ENCODE measurements at places on chromosomes 4 and X. TPM values are rescaled to one million over a fixed set of nuclear protein-coding genes. Genes with fewer than 3 reads are reported as not detected.

The CRMP1 gene
- total RNA-seq: 0.14 TPM

The POU4F2 gene
- not detected for total RNA-seq

The CYSLTR1 gene
- total RNA-seq: not detected

The SLC9A7 gene
- total RNA-seq: 72.7 TPM

The GABRB1 gene
- not detected for total RNA-seq

The VCX2 gene
- total RNA-seq: not detected

The ATP1B4 gene
- total RNA-seq: not detected

The MED12 gene
- 22.0 TPM for total RNA-seq

The NR0B1 gene
- not detected for total RNA-seq

The PNMA6A gene
- total RNA-seq: not detected

The TRPC3 gene
- under 0.01 TPM for total RNA-seq

The EDA gene
- total RNA-seq: 0.17 TPM

DNA sequence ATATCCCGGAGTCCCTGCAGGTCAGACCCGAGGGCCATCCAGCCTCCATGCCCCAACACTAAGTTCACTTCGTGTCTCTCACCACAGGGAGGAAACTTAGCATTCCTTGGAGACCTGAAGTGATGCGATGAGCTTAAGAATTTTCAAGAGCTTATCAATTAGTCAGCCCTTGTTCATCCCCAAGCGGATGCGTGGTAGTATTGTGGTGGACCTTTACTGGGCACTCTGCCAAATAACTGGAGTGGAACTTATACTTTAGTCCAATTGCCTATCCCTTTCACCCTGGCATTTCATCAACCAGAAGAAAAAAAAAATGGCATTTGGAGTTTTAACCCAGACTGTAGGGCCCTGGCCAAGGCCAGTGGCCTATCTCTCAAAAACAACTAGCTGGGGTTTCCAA lies 137.1 kb downstream of the RELL1 start:
- DNase-seq: peak; percentile 61

DNA sequence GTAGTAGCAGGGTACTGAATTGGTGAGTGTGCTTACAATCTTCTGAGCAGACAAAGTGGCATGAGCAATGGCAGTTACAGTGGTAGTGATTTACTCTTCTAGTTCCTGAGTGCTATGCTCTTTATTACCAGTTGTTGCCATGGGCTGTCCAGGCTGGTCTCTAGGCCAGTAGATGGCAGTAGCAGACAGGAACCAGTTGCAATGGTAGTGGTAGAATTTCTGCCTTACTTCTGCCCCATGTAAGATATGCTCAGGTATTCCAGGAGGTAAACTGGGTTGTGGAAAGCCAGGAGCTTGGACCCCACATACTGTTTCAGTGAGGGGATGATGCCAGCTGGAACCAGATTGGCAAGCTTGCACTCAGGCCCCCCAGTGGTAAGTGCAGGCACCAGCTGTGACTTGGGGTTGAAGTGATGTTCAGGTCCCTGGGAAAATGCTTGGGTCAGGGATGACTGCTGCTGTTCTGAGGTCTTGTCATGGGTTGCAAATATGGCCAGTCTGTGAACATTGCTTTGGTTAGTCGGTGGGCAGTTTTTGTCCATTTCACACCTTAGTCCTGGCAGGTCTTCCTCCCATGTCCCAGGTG lies 63.0 kb upstream of the ZXDB start:
- DNase-seq: peak; percentile 9

DNA sequence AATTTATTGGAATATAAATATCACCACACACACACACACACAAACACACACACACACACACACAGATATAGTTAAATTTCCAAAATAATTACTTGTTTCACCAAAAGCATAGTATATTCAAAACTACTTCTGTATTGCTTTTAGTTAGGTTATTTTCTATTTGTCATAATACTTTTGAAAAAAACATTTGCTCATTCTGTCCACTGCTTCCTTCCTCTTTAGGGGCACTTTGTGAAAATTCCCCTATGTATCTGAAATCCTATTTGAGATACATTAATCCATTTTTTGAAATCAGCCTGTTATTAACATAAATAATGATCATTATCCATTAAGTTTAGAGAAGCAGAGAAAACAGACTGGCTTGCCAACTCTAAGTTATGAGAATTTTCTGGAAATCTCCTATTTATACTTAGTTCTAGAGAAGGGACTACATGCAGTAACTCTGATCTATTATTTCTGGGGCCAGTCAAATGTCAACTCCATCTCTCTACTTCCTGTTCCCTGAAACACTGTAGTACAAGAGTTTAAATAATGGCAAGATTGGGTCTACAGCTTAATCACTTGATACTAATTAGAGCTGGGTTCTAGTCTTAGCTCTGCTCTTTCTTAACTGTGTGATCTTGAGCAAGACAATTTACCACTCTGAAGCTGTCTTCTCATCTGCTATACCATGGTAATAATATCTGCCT lies 54.4 kb upstream of the GPR174 start:
- no peak for DNase-seq

DNA sequence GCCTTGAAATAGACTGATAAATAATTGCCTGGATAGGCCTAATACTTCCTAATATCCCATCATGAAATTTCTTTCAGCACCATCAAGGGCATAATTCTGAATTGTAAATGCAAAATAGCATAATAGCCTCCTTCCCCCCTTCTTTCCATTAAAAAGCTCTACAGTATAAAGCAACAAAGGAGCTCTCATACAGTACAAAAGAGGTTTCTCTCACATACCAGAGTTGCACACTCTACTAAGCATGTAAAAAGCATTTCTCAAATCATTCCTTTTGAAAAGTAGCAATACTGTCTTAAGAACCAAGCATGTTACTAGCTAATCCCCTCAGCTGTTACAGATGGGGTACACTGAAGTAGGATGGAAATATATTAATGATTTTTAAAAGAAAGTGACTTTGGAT lies 509.0 kb downstream of the KLHL13 start:
- no peak for DNase-seq

- peak; percentile 8 for DNase-seq
Observed at GRCh38 chr4:98319021-98319420, 57.8 kb downstream of the RAP1GDS1 start.

DNA sequence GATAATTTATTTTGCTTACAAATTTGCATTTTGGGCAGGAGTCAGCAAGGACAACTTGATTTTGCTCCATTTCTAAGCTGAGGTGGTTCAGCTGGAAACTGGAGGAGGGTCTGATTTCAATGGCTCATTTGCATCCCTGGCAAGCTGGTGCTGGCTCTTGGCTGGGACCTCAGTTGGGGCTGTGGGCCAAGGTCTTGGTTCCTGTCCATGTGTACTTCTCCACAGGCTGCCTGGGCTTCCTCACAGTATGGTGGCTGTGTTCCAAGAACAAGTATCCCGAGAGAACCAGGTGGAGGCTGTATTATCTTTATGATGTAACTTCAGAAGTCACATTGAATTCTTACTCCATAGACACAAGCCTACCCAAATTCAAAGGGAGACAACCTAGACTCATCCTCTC lies 77.0 kb upstream of the STX18 start:
- no peak for DNase-seq

DNA sequence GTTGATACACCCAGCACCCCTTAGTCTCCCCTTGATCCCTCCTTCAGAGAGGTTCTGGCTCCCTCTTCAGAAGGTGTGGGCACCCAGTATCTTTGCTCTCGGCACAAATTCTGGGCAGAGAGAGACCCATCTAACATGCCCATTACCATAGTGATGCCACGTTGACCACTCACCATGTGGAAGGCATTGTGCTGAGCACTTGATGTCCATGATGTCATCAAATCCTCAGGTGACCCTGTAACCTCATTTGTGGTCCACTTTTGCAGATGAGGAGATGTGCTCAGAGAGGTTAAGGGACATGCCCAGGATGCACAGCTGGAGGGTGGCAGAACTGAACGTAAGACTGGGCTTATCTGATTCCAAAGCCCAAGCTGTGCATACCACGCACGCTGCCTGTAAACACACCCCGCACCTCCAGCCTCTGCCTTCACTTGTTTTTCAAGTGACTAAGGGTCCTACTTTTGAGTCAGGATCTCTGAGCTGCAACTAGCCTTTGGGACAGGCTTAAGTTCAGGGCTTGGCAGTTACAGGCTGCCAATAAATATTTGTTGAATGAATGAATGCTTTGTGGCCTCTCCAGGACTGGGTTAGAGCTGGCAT lies 55.2 kb downstream of the HTRA3 start:
- peak; percentile 83 for DNase-seq

- no peak for DNase-seq
Observed at GRCh38 chrX:101393530-101394305, 2.9 kb downstream of the RPL36A start.

GRCh38 chr4:706834-707598 lies 1.4 kb downstream of the PCGF3 start:
- no peak for DNase-seq

GRCh38 chrX:69320116-69320515 lies 154.9 kb upstream of the PJA1 start:
- no peak for DNase-seq

GRCh38 chr4:185740471-185740873 lies 71.5 kb downstream of the SORBS2 start:
- DNase-seq: no peak

- DNase-seq: peak; percentile 51
Observed at GRCh38 chrX:109472939-109473735, 8.7 kb downstream of the GUCY2F start.

- DNase-seq: no peak
Observed at GRCh38 chr4:53005808-53006207, 143.7 kb downstream of the RASL11B start.

DNA sequence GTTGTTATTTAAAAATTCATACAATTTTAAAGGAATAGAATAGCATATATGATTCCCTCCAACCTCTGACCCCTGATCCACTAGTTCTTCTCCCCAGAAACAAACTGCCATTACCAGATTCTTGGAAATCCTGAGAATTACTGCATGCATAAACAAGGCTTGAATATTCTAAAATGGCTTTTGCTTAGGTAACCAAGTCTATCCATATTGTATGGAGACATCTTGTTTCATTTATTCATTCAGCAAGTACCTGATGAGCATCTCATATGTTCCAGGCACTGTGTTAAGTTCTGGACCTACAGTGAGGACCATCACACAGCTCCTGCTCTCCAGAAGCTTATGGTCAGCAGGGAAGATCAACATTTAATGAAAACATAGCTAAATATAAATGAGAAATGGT lies 49.4 kb downstream of the TMEM164 start:
- no peak for DNase-seq

DNA sequence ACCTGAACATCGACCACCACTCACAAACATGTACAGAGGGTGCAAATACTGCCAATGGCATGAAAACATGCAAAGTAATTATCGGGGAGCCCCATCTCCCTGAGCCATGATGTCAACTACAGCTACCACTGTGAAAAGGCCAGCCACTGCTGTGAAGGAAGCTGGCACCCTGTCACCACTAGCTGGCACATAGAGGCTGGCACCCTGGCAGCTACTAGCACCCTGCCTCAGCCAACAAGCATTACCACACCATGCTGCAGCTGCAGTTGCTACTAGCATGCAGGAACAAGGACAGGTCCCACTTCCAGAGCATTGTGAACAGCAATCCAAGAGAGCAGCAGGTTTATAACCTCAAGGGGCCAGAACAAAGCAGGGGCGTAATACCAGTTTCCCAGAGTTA lies 81.4 kb downstream of the PRR32 start:
- DNase-seq: no peak

GRCh38 chr4:86845593-86845992 lies 3.6 kb downstream of the SLC10A6 start:
- DNase-seq: peak; percentile 89

DNA sequence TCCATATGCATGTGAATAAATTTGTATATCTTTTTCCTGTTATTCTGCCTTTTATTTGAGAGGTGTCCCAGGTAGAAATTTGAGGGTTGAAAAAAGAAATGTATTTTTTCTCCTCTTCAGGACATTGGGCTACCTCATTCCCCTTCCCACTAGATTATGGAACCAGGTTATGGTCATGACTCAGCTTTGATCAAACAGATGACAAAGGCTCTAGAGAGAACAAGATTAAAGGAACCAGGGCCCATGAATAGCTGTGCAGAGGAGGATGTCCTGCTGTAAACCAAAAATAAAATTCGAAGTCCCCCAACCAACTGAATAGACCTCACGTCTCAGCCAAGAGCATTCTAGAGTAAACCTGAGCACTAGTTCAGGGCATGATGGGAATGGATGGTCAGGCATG lies 313.2 kb downstream of the RAPGEF2 start:
- DNase-seq: no peak

DNA sequence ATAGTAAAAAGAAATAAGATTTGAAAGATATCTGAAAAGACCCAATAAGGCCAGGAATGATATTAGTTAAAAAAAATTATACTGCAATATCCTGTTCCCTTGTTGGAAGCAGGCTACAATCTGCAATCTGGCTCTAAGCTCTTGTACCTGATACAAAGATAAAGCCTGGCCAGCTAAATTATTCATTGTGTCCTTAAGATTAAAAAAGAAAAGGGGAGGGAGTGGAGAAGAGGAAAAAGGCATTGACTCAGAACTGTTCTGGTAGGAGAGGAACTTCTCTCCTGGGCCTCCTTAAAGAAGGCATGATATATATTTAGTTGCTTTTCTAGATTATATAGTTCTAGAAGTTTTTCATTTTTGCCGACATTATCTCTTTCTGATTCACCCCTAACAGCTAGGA lies 46.7 kb downstream of the IRF2 start:
- no peak for DNase-seq

GRCh38 chrX:139298437-139298836 lies 232.1 kb upstream of the F9 start:
- DNase-seq: no peak

GRCh38 chr4:153495480-153496193 lies 29.5 kb downstream of the TMEM131L start:
- DNase-seq: peak; percentile 77

DNA sequence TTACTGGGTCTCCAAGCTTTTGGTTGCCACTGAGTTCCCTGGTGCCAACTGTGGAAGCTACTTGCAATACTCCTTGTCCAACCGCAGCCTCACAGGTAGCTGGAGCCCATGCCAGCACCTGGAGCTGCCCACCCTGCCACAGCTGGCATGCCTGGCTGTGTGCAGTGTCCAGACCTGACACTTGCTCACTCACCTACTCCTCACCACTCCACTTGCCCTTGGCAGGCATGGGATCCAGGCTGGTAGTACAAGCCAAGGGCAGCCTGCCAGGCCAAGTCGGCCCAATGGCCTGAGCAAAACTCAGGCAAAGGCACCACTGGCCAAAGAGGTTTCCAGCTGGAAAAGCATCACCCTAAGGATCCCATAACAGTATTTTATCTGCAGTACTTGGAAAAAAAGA lies 246.3 kb downstream of the PDGFC start:
- no peak for DNase-seq

- no peak for DNase-seq
Observed at GRCh38 chr4:40613456-40613855, 16.2 kb downstream of the RBM47 start.

- peak; percentile 6 for DNase-seq
Observed at GRCh38 chrX:19382555-19383145, 38.9 kb downstream of the PDHA1 start.

- no peak for DNase-seq
Observed at GRCh38 chr4:40745285-40745984, 4.3 kb upstream of the NSUN7 start.

DNA sequence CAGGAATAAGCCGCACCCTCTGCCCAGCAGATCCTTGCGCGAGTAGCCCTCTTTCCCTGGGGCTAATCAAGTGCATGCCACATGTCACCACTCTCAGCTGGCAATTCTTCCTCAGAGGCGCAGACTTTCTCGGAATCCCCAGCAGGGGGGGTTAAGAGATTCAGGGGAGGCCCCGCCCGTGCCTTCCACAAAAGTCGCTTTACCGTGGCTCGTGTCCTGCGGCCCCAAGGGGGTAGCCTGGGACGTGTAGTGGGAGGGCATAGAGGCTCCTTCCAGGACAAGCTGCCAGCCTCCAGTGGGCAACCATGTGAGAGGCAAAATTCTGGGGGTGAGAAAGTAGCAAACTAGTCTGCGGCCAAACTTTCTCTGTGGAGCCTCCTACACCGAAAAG lies 652 bp downstream of the SRPX start:
- DNase-seq: peak; percentile 54

- peak; percentile 19 for DNase-seq
Observed at GRCh38 chr4:183348706-183349659, 26.8 kb upstream of the CLDN24 start.
